Germinal center (tissue), 1 donor: ENCODE measurements at places on chromosomes 2 and 18.

DNA sequence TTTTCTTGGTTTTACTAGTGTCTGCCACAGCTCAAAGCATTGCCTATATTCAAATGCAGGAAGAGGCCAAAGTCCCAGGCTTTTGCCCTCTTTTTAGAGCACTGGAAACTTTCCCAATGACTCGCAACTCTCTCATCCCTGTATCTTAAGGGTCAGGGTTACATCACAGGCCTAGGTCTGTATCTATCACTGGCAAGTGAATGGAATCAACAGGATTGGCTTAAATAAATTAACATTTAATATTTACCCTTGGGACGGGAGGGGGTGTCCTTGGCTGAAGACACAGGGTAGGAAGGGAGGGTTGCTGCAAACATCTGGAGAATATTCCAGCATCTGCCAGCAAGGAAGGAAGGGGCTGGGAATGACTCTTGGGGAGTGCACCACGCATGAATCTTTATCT lies 242.6 kb downstream of the SLC4A3 start:
- DNase-seq, result no peak

DNA sequence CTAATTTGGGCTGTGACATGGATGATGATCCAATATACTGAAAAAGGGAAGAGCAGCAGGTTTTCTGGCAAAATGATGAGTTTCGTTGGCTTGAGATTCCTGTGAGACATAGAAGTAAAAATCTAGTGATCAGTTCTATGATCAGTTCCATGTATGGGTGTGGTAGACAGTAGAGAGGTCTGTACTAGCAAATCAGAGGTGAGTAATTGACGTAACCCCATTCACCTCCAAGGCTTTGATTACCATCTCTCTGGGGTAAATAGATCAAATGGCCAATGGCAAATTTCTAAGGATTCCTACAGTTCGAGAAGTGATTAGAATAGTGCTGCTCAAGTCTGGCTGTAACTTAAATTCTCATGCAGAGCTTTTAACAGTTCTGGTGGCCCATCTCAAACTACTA lies 6.4 kb downstream of the ITGA4 start:
- DNase-seq, result no peak

DNA sequence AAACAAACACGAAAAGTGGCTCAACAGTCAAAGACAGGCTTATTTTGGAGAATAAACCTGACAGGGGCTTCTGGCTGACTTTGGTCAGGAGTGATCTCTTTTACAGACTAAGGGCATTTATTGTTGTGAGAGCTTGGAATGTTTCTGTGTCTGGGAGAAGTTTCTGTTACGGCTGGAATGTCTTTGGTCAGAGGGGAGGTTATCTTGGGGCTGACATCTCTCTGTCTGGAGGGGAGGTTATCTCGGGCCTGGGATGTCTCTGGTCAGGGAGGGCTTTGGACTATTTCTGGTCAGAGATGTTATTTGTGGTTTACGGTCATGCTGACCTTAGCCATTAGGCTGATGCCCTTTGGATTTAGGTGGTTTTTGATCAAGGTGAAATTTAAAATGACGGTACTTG lies 345.5 kb upstream of the FSIP2 start:
- no peak for DNase-seq

GRCh38 chr2:177716484-177716883 lies 323.9 kb downstream of the AGPS start:
- DNase-seq, result no peak

- DNase-seq, result no peak
These were observed 250.5 kb upstream of the ATP5MC3 start for GRCh38 chr2:175432021-175432420.

DNA sequence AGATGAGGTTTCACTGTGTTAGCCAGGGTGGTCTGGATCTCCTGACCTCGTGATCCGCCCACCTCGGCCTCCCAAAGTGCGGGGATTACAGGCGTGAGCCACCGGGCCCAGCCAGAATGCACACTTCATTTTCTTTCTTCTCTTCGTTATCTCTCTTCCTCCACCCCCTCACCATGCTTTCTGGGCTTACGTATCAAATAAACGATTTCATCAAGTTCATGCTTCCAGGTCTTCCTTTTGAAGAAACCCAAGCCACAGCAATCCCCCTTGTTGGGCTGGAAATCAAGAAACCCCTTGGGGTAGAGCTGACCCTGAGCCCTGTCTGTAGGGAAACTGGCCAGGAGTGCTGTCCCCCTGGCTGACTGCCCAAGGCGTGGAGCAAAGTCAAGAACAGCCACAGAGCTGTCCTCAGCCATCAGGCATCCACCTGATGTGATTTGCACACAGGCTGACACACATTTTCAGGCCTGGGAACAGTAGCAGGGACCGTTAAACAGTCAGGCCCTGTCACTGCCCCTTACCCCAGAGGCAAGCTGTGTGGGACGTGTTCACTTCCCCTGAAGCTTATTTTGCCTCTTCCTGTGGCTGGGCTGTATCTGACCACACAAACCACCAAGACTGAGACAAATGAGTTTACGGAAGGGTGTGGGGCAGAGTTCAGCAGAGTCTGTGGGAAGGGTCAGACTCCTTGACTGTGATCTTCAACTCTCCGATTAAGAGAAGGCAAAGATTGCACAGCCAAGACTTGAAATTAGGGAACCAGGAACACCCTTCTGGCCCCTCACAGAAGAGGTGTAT lies 15.1 kb upstream of the NMUR1 start:
- DNase-seq, result peak; percentile 23

DNA sequence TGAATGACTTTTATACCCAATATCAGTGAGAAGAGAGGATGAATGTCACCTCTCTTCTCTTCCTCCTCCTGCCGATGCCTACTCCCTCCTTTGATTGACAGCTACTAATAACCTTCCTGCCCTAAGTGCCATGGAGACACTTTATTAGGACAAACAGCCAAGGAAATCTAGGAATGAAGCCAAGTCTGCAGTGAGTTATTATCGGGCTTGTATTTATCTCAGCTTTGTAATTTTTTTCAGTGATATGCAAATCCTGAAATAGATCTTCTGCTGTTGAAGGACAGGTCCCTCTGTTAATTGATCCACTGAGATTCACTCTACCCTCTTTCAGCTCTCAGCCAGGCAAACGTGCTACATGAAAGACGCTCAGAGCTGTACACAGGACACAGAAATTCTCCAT lies 686.7 kb downstream of the TMEM182 start:
- DNase-seq, result no peak

GRCh38 chr2:109195193-109196045 lies 66.4 kb downstream of the SH3RF3 start:
- no peak for DNase-seq

- no peak for DNase-seq
These were observed 284.4 kb upstream of the RGPD4 start for GRCh38 chr2:107542314-107542740.

DNA sequence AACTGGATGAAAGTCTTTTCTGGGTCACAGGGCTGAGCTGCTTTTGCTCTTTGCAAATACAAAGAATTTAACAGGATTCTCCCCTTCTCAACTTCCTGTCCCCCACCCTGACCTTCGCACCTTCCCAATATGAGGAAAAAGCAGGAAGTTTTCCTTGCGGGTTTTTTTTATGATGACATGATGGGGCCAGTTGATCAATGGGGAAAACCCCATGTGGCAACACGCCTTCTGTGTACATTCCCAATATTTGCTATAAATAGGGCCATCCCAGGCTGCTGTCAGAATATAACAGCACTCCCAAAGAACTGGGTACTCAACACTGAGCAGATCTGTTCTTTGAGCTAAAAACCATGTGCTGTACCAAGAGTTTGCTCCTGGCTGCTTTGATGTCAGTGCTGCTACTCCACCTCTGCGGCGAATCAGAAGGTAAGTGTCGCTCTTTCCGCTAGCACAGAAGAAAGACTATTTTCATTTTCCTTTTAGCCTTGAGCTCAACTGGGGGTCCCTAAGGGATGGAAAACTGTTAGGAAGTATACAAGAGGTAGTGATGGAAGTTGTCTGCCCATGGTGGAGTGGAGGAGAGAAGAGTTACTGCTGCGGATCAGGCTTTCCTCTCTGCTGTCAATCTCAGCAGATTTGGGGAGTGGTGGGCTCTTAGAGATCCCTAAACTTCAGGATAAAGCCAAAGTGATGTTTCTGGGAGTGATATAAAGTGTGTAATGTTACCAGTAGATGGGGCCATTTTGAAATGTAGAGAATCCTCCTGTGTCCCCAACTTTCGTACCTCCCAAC lies at the start of gene CCL20:
TSS of gene CCL20 (plus strand) at position 281 of the 792 bp plus-strand sequence. CDS start at position 351, 70 bp downstream.
- DNase-seq, result no peak

GRCh38 chr2:231693956-231694355 lies 14.4 kb upstream of the PTMA start:
- no peak for DNase-seq

- no peak for DNase-seq
These were observed 232.3 kb upstream of the KCNJ3 start for GRCh38 chr2:154466226-154466625.

- no peak for DNase-seq
These were observed 766.9 kb downstream of the TDRD15 start for GRCh38 chr2:21890716-21891115.

DNA sequence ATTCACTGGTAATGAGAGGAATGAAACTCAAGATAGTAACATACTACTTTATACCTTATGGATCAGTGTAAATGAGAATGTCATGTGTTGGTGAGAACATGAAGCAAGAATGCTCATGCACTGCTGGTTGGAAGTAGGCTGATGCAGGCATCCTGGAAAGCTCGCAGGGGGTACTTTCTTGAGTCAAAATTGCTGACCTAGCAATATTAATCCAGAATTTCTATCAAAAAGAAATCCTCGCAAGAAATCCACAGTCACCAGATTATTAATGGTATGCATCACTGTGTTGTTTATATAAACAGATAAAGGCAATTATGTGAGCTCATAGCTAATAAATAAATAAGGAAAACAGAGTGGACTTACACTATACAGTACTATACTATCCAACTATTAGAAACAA lies 713.7 kb upstream of the PKDCC start:
- no peak for DNase-seq

- DNase-seq, result no peak
These were observed 54.0 kb downstream of the ST6GAL2 start for GRCh38 chr2:106831816-106832569.

GRCh38 chr18:59659508-59660170 lies 37.6 kb downstream of the CCBE1 start:
- DNase-seq, result no peak

DNA sequence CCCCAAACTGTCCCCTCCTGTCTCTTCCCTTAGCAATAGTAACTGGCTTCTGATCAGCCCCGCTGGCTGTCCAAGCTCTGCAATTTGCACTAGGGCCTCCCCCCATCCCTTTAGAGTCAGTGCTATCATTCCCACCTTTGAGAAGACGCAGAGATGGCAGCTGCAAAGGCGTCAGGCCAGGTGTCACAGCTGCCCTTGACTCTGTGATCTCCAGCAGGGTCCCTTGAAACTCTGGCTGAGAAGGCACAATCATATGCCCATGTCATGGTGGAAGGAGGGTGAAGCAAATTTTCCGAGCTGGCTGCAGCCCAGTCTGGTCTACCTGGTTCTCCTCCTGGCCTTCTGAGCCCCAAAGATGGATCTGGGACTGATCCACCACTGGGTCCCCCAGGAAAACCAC lies 49.2 kb upstream of the TEX51 start:
- DNase-seq, result no peak

DNA sequence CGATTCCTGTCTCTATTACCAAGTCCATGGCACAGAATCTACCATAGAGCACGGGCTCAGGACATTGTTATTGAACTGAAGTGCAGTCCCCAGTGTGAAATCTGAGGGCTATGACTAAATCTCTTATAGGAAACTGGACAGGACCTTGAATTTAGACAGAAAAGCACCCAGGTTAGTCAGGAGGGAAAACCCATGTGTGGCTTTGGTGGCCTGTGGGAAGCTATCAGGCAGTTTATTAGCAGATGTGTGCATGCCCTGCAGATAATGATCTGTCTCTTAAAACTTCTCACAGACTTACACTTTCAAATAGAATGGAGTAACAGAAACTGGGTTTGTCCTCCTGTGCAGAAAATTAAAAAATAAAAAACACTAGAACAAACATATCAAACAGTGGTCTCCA lies 610.0 kb upstream of the RAB6C start:
- no peak for DNase-seq
